ENCODE measurements at places on chromosomes 2 and 18. TPM values are rescaled to one million over a fixed set of nuclear protein-coding genes. Genes with fewer than 3 reads are reported as not detected.

DNA sequence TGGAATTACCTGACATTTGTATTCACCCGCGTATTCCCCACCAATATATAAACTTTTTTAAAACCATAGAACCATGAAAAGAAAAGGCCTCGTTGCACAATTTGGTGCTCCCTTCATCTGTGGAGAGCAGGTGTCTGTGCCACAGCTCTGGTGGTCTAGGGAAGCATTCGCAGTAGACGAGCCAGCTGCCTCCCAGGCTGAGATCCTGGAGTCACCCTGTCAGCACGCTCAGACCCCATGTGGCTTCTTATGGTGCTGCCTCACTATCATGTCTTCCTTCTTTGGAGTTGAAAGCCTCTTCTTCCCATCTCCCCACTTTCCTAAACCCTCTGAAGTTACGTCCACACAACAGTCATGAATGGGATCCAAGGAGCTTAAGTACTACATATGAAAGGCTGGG, 38.4 kb upstream of the ACKR3 start:
- no peak for DNase-seq

- DNase-seq: no peak
Observed at GRCh38 chr2:68059784-68060525, 2.8 kb downstream of the C1D start.

Gene EVA1A
- total RNA-seq: not detected

DNA sequence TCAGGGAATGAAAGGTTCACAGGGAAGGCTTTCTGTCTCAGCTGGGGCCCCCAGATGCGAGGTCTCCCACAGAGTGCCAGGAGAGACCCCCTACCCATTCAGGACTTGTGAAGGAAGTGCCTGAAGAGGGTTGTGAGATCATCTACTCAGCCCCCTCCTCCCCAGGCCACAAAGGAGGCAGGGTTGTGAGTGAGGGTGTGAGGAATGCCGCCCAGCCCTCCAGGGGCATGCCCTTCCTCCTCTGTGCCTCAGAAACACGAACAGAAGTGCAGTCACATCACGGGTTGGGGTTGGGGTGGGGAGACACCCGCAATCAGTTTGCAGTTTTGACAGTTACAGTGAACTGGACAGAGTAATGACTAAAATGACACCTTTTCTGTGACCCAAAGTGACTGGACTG, 5.0 kb downstream of the MAL start:
- no peak for DNase-seq

Gene FRZB
- total RNA-seq: not detected

GRCh38 chr18:9095297-9096006, 7.0 kb upstream of the NDUFV2 start:
- no peak for DNase-seq

Gene DSG4
- total RNA-seq: not detected

GRCh38 chr2:27152102-27152795, 3.4 kb downstream of the TCF23 start:
- DNase-seq: no peak

Gene ANKRD62
- total RNA-seq: not detected

DNA sequence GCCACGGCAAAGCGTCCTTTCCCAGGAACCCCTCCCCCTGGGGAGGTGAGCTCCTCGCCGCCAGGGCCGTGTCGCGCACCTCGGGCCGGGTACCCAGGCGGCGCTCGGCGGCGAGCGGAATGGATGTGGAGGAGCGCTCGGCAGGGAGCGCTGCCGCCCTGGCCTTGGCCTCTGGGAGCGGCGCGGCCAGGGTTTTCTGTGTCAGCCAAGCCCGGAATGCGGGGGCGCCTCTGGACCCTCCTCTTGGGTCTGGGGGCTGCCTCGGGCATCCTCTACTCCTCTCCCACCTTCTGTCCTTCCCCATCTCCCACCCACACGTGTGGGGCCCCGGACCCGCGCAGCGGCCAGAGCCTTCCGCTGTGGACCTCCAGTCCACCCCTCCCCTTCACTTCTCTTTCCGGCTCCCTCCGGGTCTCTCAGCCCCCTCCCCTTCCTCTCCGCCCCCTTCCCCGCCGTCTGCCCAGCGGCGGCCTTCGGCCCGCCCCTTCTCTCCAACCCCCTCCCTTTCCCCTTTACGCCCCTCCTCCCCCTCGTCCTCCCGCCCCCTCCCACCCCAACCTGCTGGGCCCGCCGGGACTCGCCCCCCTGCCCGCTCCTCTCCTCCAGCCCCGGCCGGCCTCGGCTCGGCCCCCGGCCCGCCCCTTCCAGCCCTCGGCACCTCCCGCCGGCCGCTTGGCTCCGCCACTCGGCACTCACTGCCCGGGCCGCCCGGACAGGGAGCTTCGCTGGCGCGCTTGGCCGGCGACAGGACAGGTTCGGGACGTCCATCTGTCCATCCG, at the start of gene MERTK:
MERTK (plus strand) TSS at position 684 of the 779 bp plus-strand sequence. CDS start 129 bp downstream, outside the sequence.
- DNase-seq: no peak

Gene FHOD3
- total RNA-seq: not detected

Gene C2orf66
- total RNA-seq: 0.27 TPM

Gene ANKMY1
- 24.2 TPM for total RNA-seq

DNA sequence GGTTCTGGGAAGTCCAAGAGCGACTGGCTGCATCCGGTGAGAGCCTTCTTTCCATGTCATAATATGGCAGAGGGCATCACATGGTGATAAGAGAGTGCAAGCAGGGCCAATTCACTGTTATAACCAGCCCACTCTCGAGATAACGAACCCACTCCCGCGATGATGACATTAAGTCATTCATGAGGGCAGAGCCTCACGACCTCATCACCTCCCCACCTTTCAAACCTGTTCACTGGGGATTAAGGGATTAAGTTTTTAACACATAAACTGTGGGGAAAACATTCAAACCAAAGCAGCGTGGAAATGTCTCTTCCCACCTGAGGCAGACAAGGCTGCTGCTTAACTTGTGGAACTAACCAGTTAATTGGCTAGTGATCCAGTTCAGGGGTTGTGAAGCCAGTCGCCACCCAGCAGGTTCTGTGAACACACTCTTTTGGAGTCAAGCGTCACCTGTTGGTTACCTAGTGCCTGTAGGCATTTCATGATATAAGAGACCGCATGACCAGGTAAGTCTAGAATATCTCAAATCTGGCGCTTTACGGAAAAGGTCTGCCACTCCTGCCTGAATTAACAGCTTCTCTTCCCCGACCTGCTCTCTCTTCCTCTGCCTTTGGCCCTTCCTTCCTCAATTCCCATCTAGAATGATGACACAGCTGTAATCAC, 54.3 kb downstream of the EDAR start:
- no peak for DNase-seq

Gene LIMS3
- total RNA-seq: 0.27 TPM

Gene UGT1A10
- total RNA-seq: under 0.01 TPM

Gene COL4A4
- total RNA-seq: not detected

GRCh38 chr2:38496927-38497669, 105.6 kb downstream of the HNRNPLL start:
- no peak for DNase-seq

GRCh38 chr2:131425231-131425941, 50.5 kb upstream of the TUBA3D start:
- peak; percentile 24 for DNase-seq

DNA sequence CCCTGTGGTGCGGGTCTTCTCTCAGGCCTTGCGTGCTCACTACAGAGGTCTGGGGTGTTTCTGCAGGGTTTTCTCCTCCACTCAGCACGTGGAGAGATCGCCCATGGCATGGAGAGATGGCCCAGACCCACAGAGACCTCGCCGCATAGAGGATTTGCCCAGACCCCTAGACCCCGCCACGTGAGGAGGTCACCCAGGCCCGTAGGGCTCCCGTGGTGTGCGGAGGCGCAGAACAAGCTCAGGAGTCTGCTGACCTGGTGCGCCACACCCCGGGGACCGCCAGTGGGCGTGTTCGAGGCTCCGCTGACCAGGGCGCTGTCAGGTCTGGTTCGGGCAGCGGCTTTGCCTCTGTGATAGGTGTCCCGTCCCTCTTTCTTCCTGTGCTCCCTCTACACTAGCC, 64.5 kb downstream of the ADI1 start:
- DNase-seq: no peak

Gene NOSTRIN
- 0.27 TPM for total RNA-seq

Gene ALK
- total RNA-seq: under 0.01 TPM

DNA sequence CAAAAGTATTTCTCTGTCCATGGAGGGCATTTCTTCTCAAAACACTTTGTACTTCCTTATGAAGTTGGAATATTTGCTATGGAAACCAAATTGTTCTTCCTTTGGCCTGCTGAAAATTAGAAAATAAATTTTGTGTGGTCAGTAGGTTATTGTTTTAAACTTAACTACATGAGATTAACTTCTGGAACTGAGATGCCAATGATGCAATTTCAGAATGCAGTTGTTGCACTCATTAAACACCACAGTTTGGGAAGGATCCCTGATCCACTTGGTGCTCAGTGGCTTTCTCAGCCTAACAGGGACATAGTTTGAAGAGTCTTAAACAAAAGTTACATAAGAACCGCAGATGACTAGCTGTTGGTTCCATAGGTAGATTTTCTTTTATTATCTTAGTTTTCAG, 23.3 kb upstream of the IL1R1 start:
- no peak for DNase-seq

Measured in hematopoietic multipotent progenitor cell (in vitro differentiated cells).